ENCODE measurements at places on chromosomes 3 and 15. TPM values are rescaled to one million over a fixed set of nuclear protein-coding genes. Genes with fewer than 3 reads are reported as not detected.

DNA sequence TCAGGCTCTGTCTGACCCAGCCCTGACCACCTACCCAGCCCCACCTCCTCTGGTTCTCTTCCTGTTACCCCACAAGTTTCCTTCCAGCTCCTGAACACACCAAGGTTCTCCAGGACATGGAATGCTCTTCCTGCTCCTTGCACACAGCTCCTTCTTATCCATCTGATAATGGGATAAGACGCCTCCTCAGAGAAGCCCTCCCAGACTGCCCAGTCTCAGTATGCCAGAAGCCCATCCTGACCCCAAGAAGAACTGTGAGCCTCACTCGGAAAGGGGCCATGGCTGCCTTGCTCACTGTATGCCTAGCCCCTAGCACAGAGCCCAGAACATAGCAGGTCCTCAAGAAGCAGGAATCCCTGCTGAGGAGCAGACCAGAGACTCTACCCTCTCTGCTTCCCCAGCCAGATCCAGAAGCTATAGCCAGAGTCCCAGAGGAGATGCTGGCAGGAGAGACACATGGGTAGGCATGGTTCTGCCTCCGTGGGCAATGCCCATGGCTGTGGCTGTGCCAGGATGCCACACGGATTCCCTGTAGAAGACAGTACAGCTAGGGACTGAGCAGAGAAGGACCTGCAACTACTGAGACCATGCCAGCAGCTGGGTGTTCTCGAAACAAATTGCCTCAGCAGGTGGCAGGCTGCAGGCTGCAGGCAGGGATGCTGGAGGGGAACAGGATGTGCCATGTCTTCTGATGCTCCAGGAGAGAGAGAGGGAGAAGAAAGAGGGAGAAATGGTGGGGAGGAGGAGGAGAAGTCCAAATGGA lies 74.0 kb upstream of the LINGO1 start:
- DNase-seq = no peak

- no peak for DNase-seq
These were observed 6.4 kb downstream of the KPNA1 start for GRCh38 chr3:122508135-122508914.

GRCh38 chr3:108897883-108898282 lies 55.8 kb downstream of the GUCA1C start:
- no peak for DNase-seq

DNA sequence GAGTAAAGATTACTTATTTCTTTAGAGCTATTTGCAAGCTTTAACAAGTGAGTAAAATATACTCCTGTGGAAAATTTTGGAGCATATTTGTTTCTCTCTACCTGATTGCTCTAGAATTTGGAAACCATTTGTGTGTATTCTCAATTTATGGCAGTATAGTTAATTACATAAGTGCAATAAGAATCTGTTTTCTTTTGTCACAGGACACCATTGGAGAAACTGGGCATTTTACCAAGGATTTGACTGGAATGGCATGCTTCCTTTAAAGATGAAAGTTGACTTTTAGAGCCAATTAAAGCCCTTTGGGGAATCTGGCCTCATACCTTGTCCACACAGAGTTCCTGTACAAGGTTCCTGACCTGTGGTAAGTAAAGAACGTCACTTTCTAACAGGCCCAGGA lies 38.4 kb downstream of the PAQR5 start:
- DNase-seq = no peak

GRCh38 chr15:95086531-95087252 lies 855.3 kb downstream of the MCTP2 start:
- DNase-seq = peak; percentile 37

DNA sequence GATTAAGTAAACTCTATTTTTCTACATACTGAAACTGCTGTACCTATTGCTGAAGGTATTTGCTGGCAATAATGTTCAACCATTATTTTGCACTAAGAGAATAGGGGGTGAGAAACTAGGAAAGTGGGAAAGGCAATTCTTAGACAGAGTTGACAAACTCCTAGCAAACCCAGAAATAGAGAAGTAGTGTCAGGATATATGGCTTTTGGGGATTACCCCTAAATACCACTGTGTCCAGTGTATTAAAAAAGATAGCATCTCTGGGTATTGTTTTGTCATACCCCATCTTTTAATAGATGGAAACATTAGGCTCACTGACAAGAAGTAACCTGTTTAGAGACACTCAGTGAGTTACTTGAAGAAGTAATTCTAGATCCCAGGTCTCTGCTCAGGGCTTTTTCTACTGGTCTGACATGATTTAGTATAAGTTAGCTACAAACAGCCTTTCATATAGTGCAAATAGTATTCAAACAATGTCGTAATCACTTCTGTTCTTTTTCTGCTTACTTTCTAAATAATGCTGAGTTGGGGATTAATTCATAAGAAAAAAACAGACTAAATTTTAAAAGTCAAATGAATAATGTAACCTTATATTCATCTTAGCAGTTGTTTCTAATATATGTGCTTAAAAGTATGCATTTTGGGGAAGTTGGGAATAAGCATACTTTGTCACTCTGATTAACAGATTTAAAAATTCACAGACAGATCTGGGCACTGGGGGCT lies 107.2 kb downstream of the IL1RAP start:
- no peak for DNase-seq

Gene MYO5C
- 0.13 TPM for polyA plus RNA-seq

GRCh38 chr3:58094657-58095056 lies 86.4 kb downstream of the FLNB start:
- no peak for DNase-seq

DNA sequence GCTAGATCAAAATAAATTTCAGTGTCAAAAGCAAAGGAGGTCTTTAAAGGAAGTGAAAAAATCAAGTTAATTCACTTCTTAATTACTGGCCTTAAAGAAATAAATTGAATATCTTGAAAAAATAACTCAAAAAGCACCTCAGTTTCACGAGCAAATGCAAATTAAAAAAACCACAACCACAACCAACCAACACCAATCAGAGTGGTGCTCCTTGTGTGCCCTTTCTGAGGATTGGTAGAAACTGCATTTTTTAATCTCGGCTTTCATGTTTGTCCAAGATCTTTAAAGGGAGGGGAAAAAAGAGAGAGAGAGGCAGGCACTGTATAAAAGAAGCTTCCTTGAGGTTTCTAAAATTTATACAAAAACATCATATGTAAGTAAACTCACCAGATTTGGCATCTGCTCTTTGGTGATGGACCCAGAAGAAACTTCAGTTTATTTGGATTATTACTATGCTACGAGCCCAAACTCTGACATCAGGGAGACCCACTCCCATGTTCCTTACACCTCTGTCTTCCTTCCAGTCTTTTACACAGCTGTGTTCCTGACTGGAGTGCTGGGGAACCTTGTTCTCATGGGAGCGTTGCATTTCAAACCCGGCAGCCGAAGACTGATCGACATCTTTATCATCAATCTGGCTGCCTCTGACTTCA lies at the start of gene GPR15:
Gene GPR15, plus strand, starts transcription at position 357 of the 653 bp plus-strand sequence. Its CDS starts 56 bp downstream, at position 413.
- DNase-seq = no peak

GRCh38 chr15:73578026-73578425 lies 55.2 kb downstream of the NPTN start:
- no peak for DNase-seq

- no peak for DNase-seq
These were observed 22.7 kb downstream of the IRAK2 start for GRCh38 chr3:10187290-10187876.

- DNase-seq = peak; percentile 99
These were observed 119.6 kb downstream of the ASB7 start for GRCh38 chr15:100721758-100722550.

GRCh38 chr15:79849789-79850188 lies 47.0 kb downstream of the MTHFS start:
- DNase-seq = no peak

DNA sequence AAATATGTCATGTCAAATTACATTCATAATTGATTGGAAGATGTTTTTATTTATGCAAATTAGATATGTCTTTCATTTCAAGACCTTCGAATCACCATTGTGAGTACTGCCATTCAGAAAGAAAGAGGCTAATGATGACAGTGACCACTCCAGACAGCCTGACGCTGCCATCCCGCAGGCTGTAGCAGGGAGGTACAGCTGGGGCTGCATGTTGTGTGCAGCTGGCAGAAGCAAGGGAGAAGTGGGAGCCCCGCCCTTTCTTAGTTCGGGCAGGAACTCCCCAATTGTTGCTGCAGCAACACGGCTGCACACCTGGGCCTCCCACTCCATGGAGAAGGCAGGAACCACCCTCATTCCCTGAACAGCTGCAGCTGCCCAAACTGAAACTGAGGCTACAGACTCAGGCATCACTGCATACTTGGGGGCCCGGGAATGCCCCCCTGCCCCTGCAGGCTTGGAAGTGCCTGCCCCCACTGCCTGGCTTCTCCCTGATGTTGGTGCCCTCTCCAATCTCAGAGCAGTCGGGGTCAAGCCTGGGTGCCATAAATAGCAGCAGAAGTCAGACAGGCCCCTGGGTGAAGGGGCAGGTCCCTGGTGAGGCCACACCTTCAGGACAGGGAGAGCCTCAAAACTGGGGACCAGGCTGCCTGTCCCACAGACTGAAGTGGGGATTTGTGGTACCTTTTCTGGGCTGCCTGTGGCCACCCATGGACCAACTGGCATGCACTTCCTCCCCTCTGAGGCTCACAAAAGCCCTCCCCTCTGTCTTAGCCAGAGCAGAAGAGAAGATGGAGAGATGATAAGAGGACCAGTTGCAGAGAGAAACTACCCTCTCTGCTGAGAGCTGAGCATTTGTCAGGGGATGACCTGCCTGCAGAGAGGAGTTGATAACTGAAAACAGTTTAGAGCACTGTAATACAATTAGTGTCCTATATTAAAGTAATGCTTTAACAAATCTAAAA lies 964.6 kb downstream of the SI start:
- DNase-seq = no peak

GRCh38 chr3:183159333-183159732 lies 3.2 kb downstream of the LAMP3 start:
- no peak for DNase-seq

DNA sequence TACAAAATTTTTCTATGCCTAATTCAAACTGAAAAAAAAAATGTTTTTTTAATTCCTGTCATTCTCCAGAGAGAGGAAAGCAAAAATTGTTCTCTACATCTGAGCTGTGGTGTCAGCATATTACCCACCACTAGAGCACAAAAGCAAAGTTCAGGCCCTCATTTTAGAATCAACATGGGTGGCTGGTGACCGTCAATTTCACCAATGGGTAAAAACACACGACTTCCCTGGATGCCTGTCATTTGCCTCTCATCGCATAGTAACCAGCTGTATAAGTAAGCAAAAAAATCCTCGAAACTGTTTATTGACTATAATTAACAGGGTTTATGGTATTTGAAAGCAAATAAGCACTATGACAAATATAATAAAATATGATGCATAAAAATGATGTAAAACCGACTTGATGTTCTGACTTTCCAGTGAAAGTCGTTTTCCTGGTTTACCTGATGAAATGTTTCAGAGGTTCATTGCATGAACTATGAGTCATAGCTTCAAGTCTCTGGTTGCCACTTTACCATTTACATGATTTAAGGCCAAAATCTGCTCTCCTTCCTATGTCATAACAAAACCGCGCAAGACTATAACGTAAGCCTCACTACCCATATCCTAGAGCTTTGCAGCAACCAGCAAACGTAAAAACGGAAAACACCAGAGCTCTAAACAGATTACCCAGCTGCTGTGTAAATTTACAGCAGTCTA lies 60.5 kb downstream of the THBS1 start:
- DNase-seq = no peak

Gene MESP1
- 0.20 TPM for polyA plus RNA-seq

Gene GP9
- not detected for polyA plus RNA-seq

Gene SUCNR1
- polyA plus RNA-seq = not detected

- DNase-seq = no peak
These were observed 733 bp downstream of the RNF111 start for GRCh38 chr15:58988006-58988785.

GRCh38 chr3:99330281-99330680 lies 308.1 kb upstream of the COL8A1 start:
- no peak for DNase-seq

All from BJ (cell line).